ENCODE measurements at places on chromosomes 7 and 10.
A peak's percentile ranks its signal among the peaks of the same experiment; 100 is the strongest.

- DNase-seq, result peak; percentile 62
Measured at GRCh38 chr7:51162724-51163329, 153.8 kb downstream of the COBL start.

DNA sequence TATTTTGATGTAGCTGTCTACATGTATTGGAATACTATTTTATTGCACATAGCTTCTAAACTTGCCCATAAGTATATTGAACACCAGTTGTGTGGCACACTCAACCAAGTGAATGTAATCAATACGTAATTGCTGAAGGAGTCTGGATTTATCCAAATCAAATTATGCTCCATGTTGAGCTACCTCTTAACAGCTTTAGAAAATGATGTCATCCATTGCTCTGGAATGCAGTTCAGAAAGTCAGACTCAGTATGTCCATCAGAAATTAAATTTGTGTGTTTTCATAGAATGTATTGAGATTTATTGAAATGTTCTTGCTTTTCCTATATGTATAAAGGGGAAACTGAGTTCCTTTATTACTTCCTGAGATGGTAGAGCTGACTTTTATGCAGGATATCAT, 25.0 kb upstream of the CCAR1 start:
- DNase-seq, result no peak

DNA sequence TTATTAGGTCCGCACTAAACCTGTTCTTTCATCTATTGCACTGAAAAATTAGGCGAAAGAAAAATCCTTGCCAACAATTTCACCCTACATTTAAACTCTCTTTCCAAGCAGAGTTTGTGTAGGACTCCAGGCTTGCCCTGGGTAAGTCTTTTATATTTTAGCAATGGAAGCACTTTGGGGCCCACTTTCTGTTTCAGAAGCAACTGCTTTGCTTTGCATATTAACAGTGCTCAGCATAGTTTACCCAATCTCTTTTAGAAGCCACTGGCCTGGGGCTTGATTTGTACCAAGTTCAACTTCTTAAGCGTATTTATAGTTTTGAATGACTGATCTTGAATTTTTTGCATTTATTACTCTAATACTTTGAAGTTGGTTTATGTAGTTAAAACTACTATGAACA, 78.8 kb upstream of the MDFIC start:
- DNase-seq, result no peak

GRCh38 chr10:128422999-128423398, 296.8 kb upstream of the MKI67 start:
- DNase-seq, result no peak

- DNase-seq, result no peak
Measured at GRCh38 chr7:25706764-25707163, 445.2 kb upstream of the NFE2L3 start.

- no peak for DNase-seq
Measured at GRCh38 chr7:40300146-40300670, 165.4 kb downstream of the SUGCT start.

- DNase-seq, result no peak
Measured at GRCh38 chr7:110204527-110204926, 886.4 kb upstream of the LRRN3 start.
